NCI-H2029 (cell line): ENCODE measurements at places on chromosomes 16 and 17.

GRCh38 chr16:97822-98221 is 19.8 kb downstream of the MPG start:
- no peak for DNase-seq

GRCh38 chr16:71409011-71409775 is 32.7 kb downstream of the TLE7 start:
- DNase-seq: no peak

GRCh38 chr16:51834794-51835193 is 683.7 kb upstream of the SALL1 start:
- DNase-seq: no peak

DNA sequence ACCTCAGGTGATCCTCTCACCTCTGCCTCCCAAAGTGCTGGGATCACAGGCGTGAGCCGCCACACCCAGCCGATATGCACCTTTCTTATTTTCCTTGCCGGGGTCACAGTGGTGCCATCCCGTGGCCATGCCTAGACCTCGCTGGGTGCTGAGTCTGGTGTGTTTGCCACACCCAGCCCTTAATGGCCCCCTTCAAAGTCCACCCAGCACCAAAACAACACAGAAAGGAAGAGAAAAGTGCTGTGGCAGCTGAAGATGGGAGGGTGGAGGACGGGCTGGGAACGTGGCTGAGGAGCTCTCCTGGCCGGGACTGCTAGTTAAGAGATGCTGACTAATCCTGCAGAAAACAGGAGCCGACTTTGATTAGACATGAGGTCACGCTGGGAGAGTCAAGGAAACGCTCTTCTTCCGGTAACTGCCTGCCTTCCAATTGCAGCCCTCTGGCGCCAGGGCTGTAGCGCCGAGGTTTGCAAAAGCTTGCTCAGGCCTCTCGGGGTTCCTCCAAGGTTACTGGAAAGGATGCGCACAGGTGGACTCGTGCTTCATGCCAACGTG is 10.9 kb downstream of the SLC43A2 start:
- DNase-seq: no peak

- no peak for DNase-seq
Measured at GRCh38 chr17:38589462-38590114, 16.2 kb downstream of the SRCIN1 start.

DNA sequence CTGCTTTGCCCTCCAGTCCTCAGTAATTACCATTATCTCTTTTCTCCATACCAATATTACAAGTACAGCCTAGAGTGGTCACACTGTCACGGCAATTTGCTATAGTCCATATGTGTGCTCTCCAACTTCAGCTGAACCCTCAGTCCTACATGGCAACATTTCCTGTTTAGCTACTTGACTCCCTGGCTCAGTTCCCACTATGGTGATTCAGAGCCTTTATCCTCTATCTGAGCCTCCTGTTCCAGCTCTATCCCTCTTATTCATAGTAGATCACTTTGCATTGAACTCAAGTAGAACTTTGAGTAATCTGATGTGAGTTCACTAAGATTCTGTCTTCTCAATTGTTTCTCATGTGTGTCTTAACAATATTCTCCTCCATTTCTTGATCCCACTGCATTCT is 43.7 kb upstream of the GOSR1 start:
- DNase-seq: peak; percentile 83

DNA sequence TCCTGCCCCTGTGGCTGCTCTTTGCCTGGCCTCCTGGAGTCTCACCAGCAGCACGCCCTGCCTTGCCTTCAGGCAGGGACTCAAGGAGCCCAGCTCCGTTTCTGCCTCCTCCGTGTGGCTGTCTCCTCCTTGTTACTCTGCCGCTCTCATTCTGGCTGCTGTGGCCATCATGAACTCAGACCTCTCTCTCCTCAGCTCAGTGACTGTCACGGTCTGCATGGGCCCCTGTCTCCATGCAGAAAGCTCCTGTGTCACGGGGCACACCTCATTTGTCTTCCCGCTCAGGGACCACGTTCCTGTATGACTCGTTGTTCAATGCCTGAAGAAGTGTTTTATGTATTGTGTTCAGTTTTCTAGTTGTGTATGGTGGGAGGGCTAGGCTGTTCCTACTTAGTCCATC is 25.3 kb downstream of the RPTOR start:
- DNase-seq: no peak

GRCh38 chr16:57984443-57985203 is 13.7 kb upstream of the CNGB1 start:
- DNase-seq: peak; percentile 18

DNA sequence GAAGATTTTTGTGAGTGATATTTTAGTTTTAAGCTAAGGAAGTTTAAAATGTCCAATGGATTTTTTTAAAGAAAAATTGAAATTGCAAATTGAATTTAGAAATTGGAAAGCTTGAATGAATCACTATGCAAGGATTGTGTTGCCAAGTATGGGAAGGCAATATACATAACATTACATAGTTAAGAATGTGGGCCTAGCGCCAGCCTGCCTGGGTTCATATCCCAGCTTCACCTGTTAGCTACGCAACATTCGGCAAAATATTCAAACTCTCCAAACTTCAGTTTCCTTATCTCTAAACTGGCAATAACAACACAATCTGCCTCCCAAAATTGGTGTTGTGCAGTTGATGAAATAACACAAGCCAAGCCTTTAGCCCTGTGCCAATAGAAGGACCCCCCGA is 50.4 kb upstream of the DNAH9 start:
- DNase-seq: no peak

- DNase-seq: no peak
Measured at GRCh38 chr17:1474402-1475189, 17.9 kb downstream of the MYO1C start.

DNA sequence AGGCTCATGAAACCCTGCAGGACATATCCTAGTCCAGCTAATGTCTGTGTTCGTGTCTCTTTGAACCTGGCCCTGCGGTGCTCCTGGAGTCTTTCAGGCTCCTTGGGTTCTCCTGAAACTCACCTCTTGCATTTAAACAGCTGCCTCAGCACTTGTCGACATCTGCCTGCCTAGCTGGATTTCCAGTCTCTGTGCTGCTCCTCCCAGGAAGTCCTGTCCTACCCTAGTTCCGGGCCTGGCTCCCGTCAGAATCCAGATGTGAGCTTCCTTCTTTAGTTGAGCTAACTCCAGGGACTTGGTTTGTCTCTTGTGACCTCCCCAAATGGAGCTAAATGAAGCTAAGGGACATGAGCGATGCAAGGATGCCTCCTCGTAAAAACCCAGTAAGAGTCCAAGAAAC is 155.2 kb upstream of the PIRT start:
- no peak for DNase-seq

- DNase-seq: no peak
Measured at GRCh38 chr17:55005520-55005919, 37.0 kb downstream of the STXBP4 start.

- DNase-seq: no peak
Measured at GRCh38 chr16:10497132-10498101, 83.0 kb downstream of the EMP2 start.

DNA sequence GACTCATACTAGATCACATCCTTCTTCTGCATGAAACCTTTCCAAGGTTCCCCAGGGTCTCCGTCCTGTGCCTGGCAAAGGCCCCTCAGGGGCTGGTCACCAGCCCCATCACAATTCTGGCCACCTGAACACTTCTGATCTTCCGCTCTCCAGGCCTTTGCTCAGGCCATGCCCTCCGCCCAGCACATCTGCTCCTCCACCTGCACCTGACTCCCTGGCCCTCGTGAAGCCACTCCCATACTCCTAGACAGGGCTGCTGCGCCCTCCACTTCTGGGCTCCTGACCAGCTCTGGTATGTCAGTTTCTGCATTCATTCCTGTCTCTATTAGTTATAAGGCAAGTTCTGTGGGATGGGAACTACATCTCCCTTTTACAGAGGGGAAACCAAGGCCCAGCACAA is 1.9 kb upstream of the MYL11 start:
- no peak for DNase-seq

- DNase-seq: peak; percentile 42
Measured at GRCh38 chr17:77723071-77723908, 235.2 kb upstream of the TNRC6C start.

DNA sequence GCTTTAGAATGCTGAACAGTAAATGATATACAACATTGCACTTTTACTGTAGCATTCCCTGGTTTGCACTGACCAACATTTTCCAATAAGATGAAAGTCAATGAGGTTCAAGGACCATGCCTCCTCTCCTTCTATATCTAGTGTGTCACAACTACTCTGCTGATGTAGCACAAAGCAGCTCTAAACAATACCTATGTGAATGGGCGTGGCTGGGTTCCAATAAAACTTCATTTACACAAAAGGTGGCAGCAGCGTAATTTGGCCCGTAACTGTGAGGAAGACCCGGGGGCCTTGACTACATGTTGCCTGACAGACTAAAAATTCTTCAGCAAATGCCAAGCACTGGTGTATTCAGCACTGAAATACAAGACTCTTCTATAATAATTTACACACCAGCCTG is 6.5 kb downstream of the SRP68 start:
- no peak for DNase-seq

DNA sequence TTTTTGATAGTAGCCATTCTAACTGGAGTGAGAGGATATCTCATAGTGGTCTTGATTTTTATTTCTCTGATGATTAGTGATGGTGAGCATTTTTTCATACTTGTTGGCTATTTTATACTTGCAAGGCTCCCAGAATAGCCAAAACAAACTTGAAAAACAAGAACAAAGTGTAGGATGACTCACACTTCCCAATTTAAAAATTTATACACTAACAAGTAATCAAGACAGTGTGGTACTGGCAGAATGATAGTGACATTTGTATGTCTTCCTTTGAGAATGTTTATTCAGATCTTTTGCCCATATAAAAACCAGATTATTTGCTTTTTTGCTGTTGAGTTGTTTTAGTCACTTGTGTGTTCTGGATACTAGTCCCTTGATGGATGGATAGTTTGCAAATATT is 17.8 kb downstream of the SPECC1 start:
- no peak for DNase-seq

- DNase-seq: no peak
Measured at GRCh38 chr16:10130538-10130937, 51.7 kb downstream of the GRIN2A start.

DNA sequence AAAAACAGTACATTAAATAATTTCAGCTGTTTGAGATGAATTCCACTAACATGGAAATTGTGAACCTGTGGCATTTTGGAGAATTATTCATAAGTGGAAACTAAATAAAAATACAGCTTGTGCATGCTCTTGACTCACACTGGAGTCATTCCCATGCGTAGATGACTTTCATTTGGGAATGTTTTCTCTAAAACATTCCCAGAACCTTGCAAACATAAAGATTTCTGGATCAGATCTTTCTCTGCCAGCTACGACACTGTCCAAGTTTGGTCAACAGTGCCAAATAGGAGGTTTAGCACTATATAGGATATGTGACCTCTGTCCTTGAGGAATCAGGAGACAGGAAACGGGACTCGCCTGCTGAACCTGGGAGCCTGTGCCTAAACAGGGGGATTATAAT is 400.9 kb downstream of the SLC39A11 start:
- no peak for DNase-seq

DNA sequence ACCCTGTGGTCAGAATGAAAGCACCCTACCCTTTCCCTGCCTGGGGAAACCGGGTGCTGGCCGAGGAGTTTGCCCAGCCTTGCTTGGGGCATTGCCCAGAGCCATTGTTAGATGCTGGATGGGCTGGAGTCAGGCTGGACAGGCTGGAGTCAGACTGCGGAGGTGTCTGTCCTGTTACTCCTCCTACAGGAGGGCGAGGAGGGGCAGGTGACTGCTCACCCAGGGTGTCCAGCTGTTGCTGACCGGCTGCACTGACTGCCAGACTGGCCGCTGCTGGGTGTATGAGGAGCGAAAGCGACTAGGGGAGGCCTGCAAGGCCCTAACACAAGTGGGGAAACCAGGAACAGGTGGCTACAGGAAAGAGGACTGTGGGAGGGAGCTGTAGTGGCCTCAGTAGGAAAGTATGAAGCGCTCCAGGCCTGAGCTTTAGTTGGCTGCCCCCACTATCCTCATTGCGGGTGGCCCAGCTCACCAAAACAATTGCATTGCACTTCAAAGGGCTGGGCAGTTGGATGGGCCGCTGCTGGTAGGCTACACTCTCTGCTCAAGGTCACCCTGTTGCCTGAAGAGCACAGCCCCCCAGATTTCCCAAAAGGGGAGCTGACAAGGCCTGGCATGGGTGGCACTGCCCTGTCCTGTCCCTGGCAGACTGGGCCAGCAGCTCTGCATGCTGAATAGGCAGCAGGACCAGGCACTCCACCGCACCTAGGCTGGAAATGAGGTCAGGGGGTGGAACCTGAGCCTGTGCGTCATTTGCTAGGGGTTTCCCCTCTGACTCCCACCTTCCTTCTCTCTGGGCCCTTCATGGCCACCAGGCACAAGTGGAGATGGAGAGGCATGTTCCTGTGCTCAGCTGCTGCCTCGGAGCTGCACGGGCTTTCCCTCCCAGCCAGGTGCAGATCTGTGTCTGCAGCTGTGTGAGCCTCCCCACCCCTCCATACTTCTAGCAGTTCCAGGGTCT is 18.4 kb downstream of the LDHD start:
- no peak for DNase-seq

DNA sequence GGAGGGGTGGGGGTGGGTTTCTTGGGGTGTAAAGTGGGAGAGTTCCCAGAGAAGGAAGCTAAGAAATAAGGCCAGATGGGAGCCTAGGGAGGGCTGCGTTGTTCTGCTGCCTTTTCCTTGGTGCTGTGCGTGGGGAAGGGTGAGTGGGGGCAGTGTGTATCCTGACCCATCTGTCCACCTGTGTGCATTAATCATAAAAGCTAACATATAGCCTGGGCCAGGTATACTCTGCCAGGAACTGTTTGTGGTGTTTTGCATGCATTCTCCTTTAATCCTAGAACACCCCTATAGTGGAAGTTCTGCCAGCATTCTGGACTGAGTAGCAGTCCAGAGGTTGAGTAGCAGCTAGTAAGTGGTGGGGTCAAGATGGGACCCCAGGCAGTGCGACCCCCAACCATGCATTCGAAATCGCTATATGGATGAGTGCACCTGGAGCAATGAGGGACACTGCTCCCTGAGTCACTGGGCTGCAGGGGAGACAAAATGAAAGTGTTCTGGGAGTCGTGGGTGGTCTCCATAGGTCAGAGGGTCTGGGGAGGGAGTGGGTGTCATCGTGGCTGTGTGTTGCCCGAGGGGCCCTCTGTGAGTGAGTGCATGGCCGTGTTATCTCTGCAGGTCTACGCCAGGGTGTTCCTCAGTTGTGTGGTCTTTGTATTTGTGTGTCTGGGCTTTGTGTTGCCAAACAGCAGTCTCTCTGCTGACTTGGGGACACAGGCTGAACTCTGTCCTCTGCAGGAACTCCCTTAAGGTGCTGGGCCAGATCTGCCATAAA is 1.3 kb downstream of the ERBB2 start:
- DNase-seq: no peak

GRCh38 chr16:77579351-77579891 is 142.9 kb upstream of the NUDT7 start:
- no peak for DNase-seq

- DNase-seq: no peak
Measured at GRCh38 chr17:82743344-82744219, 8.2 kb downstream of the FN3K start.
